ENCODE measurements at places on chromosomes 7 and 10.

DNA sequence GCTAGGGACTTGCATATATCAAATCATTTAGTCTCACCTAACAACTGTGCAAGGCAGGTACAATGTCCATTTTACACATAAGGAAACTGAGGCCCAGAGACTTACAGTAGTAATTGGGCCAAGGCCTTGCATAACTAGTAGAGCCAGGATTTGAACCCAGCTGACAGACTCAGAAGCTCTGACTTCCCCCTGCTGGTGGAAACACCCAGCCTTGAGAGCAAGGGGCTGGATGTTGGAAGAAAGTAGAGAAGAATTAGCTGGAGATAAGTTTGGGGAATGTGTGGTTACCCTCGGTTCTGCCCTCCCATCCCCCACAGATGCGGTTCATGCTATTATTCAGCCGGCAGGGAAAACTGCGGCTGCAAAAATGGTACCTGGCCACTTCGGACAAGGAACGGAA lies 2.0 kb downstream of the AP1S1 start:
- DNase-seq, result no peak

DNA sequence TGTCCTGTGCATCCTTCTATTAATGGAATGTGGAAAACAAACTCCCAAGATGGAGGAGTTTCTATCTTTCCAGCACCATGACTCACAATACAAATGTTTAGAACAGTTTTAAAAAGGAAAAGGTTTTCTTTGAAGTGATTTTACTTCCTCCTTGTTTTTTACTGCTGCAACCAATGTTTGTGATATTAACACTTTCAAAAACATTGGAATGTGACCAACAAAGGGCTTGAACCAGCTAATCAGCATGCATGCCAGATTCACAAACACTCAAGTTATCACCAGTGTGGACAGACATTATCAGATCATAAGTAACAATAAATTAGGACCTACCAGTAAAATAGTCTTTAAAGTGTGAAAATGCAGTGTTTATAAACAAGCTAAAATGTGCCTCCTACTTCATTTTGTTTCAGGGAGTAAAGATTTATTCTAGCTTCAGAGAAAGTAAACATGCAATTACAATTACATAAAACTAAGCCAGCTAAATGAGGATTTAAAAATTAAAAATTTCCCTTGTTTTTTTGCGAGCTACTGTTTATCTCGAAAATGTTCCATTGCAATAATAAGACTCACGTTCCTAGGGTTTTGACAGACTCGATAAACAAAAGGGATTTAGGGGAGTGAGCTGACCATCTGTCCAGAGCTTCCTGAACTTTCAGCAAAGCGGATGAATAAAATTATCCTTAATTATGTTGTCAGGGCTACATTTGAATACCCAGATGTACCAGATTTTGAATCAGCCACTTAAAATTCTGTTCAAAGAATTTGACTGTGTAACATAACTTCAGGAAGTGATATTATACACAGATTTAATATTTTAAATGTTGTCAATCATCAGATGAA lies 29.8 kb downstream of the CPVL start:
- DNase-seq, result no peak

- no peak for DNase-seq
These were observed 28.2 kb upstream of the ADCYAP1R1 start for GRCh38 chr7:31023877-31024276.

DNA sequence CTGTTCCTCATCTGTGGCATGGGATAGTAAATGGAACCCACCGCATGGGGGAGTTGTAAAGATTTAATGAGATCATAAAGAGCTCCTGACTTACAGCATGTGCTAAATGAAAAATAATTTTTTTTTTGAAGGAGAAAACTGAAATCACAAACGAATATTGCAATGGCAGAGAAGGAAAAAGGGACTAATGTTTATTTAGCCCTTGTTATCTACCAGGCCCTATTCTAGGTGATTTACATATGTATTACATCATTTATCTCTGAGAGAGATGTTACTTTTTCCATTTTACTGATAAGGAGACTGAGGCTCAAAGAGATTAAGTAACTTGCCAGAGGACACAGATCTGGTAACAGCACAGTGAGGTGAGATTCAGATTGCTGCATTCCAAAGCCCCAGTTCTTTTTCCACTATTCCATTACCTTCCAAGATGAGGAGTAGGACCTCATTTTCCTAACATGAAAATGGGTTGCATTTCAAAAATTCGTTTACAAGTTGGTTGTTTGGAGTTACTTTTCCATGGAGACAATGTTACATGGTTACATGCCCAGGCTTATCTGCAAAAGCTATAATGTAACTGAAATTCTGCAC lies 28.6 kb downstream of the VCL start:
- peak; percentile 19 for DNase-seq

- no peak for DNase-seq
These were observed 23.2 kb upstream of the PRRT4 start for GRCh38 chr7:128384726-128385125.

DNA sequence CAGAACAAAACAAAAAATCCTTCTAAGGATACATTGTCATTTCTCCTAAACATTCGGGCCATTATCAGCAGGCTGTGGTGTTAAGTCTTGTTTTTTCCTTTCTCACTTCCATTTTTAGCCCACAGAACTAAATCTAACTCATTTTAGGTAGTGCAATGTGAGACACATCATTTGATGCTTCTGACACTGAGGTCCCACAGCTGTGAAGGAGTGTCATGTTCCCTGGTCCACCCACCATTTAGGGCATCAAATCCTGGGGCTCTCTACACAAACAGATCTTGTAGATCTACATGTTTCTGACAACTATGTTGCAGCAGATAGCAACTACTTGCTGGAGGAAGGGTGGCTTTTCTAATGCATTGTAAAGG lies 232.5 kb upstream of the IGFBP3 start:
- DNase-seq, result no peak

GRCh38 chr7:132364226-132364625 lies 212.0 kb downstream of the PLXNA4 start:
- DNase-seq, result no peak

GRCh38 chr7:8639668-8640067 lies 206.3 kb downstream of the NXPH1 start:
- no peak for DNase-seq

- DNase-seq, result peak; percentile 94
These were observed at the start of gene ELOVL3 for GRCh38 chr10:102225646-102226541. Gene ELOVL3, plus strand, starts transcription at chr10:102226299. Its CDS starts 250 bp downstream, at chr10:102226549.

GRCh38 chr10:24370877-24371276 lies 161.9 kb downstream of the KIAA1217 start:
- DNase-seq, result no peak

DNA sequence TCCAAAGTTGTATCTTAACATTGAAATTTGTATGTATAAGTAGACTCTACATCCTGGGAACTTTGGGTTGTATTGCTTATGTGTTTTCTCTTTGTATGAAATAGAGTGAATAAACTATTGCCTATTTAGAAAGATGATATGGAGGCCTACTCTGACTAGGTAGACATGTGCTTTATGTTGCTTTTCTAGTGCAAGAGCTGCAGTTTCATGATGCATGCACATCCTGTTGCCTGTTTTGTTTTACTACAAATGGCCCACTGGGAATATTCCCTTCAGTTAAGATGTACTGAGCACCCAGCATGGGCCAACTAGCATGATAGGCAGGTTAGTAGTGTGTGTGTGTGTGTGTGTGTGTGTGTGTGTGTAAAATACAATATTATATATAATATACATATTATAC lies 282.1 kb upstream of the LRGUK start:
- DNase-seq, result no peak

GRCh38 chr7:137578541-137578940 lies 235.0 kb upstream of the PTN start:
- DNase-seq, result no peak

- no peak for DNase-seq
These were observed 387.8 kb downstream of the BBS9 start for GRCh38 chr7:33517191-33517590.

DNA sequence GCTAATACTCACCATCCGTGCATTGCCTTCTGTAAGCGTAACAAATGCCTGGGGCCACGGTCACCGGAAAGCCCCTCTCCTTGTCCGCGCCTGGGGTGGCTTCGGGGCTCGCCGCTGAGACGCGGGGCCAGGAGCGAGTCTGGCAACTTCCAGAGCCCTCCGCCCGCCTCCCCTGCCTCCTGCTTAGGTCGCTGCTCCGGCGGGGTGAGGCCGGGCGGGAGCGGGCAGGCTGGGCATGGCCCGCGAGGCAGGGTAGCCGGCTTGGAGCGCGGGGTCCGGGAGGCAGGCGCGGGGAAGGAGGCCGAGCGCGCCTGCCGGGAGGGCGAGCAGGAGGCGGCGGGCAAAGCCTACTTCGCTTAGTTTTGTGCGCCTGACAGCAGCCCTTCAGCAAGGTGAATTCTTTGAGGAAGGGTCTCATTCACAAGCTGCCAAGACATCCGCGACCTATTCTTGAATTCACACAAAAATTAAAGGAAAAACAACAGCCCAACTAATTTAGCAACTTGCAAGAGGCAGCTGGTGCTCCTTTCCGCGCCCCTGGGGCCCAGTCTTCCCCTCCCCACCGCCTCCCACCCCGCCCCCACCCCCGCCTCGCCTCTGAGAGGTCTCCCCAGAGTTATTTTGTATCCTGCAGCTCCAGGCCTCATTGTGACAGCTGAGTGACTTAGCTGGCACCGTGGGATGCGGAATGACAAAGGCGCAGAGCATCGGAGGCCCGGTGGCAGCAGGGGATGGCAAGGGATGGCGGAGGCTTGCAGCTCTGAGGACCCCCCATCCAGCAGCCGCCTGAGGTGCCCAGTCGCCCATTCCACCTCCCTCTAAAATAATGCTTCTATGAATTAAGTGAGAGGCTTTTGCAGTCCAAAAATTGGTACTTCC lies 12.8 kb upstream of the KAT6B start:
- DNase-seq, result no peak

DNA sequence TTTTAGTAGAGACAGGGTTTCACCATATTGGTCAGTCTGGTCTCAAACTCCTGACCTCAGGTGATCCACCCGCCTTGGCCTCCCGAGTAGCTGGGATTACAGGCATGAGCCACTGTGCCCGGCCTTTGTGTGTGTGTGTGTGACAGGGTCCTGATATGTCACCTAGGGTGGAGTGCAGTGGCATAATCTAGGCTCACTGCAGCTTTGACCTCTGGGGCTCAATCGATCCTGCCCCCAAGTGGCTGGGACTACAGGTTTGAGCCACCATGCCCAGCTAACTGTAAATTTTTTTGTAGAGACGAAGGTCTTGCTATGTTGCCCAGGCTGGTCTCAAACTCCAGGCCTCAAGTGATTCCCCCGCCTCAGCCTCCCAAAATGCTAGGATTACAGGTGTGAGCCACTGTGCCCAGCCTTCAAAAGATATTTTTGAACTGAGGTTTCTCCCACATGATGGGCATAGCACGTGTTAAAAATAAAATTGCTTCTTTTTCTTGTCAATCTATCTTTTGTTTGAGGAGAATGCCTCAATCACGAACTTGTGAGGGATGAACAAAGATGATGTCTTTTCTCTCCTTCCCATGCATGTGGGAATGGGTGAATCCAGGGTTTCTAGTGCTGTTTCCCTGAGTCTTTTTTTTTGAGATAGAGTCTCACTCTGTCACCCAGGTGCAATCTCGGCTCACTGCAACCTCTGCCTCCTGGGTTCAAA lies 30.8 kb upstream of the PSAP start:
- DNase-seq, result no peak

DNA sequence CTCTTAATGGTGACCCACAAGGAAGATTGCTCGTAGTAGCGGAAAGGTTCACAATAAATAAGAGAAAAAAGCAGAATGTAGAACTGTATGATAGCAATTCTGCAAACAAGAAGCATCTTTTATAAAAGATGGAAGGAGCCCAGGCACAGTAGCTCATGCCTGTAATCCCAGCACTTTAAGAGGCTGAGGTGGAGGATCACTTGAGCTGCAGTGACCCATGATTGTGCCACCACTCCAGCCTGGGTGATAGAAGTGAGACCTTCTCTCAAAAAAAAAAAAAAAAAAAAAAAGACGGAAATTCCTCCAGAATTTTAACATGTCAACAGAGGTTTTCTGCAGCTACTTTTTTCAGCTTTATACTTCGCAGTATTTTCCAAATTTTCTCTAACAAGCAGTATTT lies 13.2 kb downstream of the GATAD1 start:
- no peak for DNase-seq

DNA sequence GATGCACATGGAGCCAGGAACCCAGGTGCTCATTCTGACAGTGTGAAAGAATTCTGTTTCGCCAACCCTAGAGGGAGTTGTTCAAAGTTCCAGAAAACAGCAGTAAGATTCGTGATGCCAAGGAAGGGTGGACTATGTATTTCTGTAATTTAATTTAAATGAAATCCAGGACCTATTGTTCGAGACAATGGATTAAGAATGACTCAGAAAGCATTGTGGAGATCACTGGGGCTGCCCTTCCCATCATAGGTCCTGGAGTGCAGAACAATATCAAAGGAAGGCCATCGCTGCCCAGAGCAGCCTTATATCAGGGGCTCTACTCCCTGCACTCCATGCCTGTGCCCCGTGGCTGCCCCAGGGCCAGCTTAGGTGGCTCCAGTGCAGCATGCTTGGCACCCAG lies 32.1 kb upstream of the CALD1 start:
- DNase-seq, result no peak

GRCh38 chr10:47287805-47288204 lies 12.2 kb upstream of the GDF10 start:
- DNase-seq, result no peak

GRCh38 chr7:976901-977325 lies 1.6 kb upstream of the COX19 start:
- DNase-seq, result no peak

GRCh38 chr10:125795637-125796190 lies 20.1 kb upstream of the MMP21 start:
- DNase-seq, result no peak

DNA sequence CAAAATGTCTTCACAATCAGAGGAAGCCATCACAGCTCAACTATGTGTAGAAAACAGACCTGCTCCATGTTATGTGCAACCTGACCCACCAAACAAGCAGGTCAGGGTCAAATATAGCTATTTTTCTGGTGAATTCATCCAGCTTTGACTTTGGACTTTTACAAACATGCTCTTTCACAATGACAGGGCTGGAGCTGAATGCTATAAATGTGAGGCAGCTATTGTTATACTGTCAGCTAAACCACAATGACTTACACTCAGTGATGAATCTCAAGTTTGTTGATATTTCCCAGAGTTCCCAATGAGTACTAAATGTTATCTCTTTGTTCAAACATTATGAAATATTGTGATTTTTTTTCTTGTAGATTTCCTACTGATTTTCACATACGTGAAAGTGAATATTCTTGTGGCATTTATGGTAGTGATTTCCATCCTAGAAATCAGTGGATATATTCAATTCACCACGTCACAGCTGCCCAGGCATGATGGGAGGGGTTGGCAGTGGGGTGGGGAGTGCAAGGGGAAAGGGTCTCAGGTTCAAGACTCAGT lies 2.5 kb upstream of the ITIH2 start:
- DNase-seq, result no peak

All from suppressor macrophage treated with lipopolysaccharide for 1 hour (primary cell).